Hindlimb muscle (tissue), 1 donor: ENCODE measurements at places on chromosomes 7 and 10.
A peak's percentile ranks its signal among the peaks of the same experiment; 100 is the strongest.

GRCh38 chr10:111824128-111824527, 359.4 kb downstream of the GPAM start:
- no peak for DNase-seq

- DNase-seq: no peak
Observed at GRCh38 chr10:116329153-116329552, 4.9 kb downstream of the CCDC172 start.

- no peak for DNase-seq
Observed at GRCh38 chr10:91296471-91296870, 76.0 kb downstream of the PCGF5 start.

DNA sequence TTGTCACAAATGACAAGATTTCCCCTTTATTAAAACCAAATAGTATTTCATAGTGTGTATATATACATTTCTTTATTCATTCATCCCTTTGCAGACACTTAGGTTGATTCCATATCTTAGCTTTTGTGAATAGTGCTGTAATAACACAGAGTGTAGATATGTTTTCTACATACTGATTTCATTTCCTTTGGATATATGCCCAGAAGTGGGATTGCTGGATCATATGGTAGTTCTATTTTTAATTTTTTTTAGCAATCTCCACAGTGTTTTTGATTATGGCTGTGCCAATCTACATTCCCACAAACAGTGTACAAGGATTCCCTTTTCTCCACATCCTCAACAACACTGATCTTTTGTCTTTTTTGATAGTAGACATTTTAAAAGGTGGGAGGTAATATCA, 46.4 kb downstream of the CSTF2T start:
- no peak for DNase-seq

DNA sequence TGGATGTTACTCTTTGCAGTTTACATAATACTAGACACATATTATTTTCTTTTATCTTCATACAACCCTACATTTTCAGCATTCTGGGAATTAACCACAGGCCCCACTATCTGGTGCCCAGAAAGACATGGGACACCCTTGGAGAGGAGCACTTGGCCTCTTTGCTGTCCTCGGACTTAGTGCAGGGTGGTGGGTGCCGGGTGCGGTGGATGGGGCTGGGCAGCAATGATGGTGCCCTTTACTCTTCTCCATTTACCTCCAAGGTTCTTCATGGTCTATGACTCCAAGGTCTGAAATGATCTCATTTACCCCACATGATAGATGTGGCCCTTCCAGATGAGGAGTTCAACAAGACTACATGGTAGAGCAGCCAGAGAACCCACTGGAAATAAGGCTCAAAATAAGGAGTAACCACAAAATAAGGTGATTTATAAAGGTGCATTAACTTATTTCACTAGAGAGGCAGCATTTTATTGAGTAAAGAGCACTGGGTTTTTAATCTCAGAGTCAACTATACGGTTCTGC, 56.2 kb upstream of the IGFBP3 start:
- no peak for DNase-seq

DNA sequence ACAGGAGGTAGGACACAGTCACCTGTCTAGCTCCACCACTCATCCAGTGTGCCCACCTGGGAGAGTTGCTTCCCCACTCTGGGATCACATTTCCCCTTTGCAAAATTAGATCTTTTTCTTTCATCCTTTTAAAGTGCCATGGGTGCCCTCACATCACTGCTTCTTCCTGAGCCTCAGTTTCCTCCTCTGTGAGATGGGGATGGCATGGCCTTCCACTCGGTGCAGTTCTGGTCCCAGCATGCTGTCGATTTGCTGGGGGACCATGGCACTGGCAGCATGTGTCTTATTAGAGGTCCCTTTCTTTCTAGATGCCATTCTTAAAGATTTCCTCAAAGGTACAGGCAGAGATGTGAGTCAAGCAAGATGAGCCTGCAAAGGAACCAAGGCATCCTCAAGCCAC, 158.3 kb upstream of the ZMIZ1 start:
- no peak for DNase-seq

DNA sequence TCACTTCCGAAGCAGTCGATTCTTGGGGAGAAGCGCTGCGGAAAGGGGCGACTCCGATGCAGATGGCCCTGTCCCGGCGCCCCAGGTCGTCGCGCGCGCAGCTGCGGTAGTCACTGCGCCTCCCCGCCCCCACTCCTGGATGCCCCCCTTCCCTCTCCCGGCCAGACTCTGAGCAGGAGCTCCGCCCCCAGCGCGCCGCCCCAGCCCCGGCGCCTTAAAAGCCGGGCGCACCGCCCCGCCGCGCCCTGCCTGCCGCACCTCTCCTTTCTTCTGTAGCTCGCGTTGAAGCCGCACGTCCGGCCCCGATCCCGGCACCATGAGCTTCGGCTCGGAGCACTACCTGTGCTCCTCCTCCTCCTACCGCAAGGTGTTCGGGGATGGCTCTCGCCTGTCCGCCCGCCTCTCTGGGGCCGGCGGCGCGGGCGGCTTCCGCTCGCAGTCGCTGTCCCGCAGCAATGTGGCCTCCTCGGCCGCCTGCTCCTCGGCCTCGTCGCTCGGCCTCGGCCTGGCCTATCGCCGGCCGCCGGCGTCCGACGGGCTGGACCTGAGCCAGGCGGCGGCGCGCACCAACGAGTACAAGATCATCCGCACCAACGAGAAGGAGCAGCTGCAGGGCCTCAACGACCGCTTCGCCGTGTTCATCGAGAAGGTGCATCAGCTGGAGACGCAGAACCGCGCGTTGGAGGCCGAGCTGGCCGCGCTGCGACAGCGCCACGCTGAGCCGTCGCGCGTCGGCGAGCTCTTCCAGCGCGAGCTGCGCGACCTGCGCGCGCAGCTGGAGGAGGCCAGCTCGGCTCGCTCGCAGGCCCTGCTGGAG, at the start of gene INA:
TSS of gene INA (plus strand) at position 243 of the 817 bp plus-strand sequence. CDS start at position 317, 74 bp downstream.
- peak; percentile 23 for DNase-seq

DNA sequence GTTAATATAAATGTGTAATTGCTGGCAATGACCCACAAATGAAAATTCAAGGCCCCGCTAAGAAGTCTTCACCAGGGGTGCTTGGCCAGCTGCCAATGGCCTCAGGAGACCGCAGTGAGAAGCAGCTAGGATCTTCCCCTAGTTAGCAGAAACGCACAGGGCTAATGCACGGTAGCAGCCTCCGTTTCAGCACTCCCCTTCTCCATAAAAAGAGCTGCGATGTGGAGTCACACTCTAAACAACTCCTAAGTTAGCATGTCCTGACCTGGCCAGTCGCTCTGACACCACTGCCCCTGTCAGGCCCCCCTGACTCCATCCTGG, 139.0 kb downstream of the SEPTIN14 start:
- DNase-seq: no peak

GRCh38 chr10:130179640-130180039, 43.4 kb downstream of the GLRX3 start:
- peak; percentile 78 for DNase-seq

DNA sequence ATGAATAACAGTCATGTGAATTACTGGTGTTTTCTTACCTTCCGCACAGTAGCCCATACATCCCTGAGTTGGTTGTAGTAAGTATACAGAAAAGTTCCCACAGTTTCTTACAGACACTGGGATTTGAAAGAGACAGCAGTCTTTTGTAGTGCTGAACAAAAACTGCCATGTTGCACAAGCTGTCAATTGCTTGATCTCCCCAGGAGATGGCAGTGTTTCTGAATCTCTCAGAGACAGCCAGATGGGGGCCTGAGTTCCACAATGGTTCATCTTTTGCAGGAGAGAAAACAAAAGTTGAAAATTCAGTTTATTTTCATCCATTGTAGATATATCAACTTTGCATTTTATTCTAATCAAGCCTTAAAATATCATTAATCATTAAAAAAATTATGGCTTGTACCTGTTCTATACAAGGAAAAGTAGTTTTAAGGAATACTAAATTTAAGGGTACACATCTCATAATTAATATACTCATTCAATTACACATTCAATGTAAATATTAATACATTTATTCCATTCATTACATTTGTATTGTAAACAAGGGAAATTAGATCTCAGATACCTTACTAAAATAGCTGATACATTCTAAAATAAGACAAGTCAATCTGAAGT, 14.5 kb downstream of the VWDE start:
- no peak for DNase-seq

- no peak for DNase-seq
Observed at GRCh38 chr10:123600177-123600576, 66.0 kb upstream of the GPR26 start.

DNA sequence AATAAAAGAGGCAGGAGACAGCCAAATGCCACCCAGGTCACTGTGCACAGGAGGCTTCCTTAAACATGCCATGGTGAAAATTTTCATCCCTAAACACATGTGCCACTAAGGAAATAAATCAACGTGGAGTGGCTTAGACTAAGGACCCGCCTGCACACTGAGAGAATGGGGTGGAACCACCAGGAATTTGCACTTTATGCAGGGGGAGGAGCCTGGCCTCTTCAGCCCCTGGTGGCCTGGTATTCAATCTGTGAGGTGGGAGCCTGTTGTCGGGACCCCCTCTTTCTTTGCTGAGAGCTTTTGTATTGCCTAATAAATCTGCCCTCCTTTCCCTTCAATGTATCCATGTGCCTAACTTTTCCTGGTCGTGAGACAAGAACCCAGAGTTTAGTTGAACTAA, 204.6 kb upstream of the NRP1 start:
- no peak for DNase-seq

DNA sequence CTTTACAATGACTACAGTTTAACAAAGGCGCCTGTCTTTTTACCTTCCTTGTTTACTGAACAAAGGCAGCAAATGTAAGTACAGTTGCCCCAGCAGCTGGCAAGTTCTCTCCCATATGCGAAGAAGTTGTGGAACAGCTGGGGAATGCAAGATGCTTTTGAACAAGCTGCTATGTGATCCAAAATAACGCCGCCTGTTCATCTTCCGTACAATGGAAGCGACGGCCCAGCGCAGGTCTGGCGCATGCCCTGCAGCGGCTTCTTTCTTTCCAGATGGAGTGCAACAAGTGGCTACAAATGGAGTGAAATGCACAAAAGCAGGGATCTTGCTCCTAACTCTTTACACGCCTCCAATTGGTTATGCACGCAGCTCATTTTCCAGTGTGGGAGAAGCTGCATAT, 97.0 kb upstream of the SVIL start:
- DNase-seq: no peak

DNA sequence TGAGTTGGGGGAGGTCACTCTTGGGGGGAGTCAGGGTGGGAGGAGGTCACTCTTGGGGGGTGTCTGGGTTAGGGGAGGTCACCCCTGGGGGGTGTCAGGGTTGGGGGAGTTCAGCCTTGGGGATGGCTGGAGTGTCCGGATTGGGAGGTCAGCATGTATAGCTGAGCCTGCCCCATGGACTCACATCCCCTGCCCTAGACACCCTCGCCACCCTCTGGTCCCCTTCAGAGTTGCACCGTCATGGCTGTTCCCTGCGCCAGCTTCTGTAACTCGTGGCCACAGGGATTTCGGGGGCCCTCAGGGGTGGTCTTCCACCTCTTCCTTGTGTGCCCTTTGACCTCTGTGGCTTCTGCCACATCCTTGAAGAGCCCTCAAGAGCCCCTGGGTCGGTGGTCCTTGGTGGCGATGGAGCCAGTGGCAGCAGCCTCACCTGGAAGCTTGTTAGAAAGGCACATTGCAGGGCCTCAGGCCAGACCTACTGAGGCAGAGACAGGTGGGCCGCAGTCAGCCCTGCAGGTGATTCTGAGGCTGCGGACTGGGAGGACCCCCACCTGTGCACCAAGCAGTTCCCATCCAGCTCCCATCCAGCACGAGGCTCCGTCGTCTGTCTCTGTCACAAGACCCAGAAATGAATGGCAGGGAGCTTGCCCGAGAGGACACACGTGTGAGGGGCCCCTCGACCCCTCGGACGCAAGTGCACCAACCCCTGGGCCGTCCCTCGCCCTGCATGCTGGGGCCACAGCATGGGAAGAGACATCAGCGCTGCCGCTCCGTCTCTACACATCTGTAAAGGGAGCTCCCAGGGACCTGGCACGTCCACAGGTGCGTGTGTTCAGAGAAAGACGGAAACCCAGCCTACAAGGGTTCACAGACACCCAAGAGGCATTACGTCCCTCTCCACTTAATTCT, 44.7 kb upstream of the SUN1 start:
- no peak for DNase-seq

- DNase-seq: no peak
Observed at GRCh38 chr7:43476896-43477295, 106.0 kb upstream of the STK17A start.

- no peak for DNase-seq
Observed at GRCh38 chr7:90425376-90425775, 22.1 kb downstream of the CLDN12 start.

DNA sequence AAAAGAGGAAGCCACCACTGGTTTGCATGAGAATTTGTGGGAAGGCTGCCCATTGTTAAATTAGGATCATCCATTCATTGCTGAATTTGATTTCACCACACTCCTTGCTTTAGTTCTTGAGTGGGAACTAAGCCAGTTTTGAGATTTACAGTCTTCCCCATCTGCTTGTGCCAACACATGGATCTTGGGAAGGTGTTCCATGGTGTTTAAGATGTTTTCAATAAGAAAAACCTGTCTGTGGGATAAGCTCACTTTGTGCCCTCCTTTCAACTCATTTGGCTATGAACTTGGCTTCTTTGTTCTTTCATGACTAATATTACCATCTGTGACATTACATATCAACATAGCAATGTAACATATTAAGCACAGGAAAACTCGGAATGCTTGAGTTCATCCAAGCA, 73.2 kb downstream of the INHBA start:
- no peak for DNase-seq

GRCh38 chr7:107836237-107837144, 33.5 kb upstream of the SLC26A3 start:
- no peak for DNase-seq

- DNase-seq: no peak
Observed at GRCh38 chr10:106956216-106956915, 208.1 kb downstream of the SORCS1 start.

DNA sequence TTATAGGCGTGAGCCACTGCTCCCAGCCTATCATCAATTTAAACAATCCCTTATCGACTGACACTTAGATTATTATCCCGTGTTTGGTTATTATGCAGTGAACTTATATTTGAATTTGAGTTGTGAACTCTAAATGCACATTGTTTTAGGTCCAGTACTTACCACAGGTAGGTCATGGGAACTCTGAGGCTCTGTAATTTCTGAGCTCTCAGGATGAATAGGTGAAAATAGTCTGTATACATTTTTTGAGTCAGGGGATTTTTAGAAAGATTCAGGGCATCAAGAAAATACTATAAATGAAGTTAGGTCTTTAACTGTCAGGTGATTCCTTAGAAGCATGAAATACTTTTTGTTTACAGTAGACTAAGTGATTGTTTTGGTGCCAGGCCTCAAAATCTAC, 8.8 kb downstream of the CCDC136 start:
- DNase-seq: no peak

DNA sequence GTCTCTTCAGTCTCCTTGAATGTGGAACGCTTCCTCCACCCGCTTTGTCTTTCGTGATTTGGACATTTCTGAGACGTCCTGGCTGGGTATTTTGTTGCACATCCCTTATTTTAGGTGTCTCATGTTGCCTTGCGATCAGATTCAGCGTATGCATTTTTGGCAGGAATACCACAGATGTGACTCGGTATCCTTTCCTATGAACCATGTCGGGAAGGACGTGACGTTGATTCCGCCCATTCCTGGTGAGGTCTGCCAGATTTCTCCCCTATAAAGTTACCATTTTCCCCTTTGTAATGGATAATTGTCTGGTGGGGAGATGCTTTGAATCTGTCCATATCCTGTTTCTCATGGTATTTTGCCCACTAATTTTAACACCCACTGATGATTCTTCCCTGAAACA, 49.6 kb downstream of the RBM17 start:
- DNase-seq: no peak
